Esophagus squamous epithelium (tissue), 5 donors: ENCODE measurements at places on chromosomes 5 and 9. TPM values are rescaled to one million over a fixed set of nuclear protein-coding genes. Genes with fewer than 3 reads are reported as not detected.

The C5orf46 gene
- total RNA-seq, result not detected

The BHMT2 gene
- total RNA-seq, result 3.4 TPM

The FBP2 gene
- not detected for total RNA-seq

The NR5A1 gene
- total RNA-seq, result not detected

The FAM200C gene
- total RNA-seq, result 0.87 TPM

The PRLR gene
- total RNA-seq, result 2.7 TPM

The TLX3 gene
- total RNA-seq, result not detected

The TTC23L gene
- not detected for total RNA-seq

- no peak overlapping the region for H3K4me3 ChIP-seq
- no peak for DNase-seq
- H3K27me3 ChIP-seq, result no peaks in the 10 kb centered on the region
- H3K4me1 ChIP-seq, result peaks cover 46% of the 10 kb centered on the region
These were observed 37.5 kb downstream of the NEK6 start for GRCh38 chr9:124295159-124295794.

GRCh38 chr5:96146675-96147074, 185.0 kb upstream of the ELL2 start:
- H3K36me3 ChIP-seq, result no peaks in the 10 kb centered on the region
- no peak overlapping the region for H3K27ac ChIP-seq
- DNase-seq, result no peak
- no peaks in the 10 kb centered on the region for H3K27me3 ChIP-seq
- peaks cover 8% of the 10 kb centered on the region for H3K4me1 ChIP-seq
- no peak overlapping the region for H3K4me3 ChIP-seq

- no peaks in the 10 kb centered on the region for H3K4me1 ChIP-seq
- H3K36me3 ChIP-seq, result no peaks in the 10 kb centered on the region
- no peak overlapping the region for H3K27ac ChIP-seq
- no peak overlapping the region for H3K4me3 ChIP-seq
These were observed 672.3 kb upstream of the RGMB start for GRCh38 chr5:98101131-98101530.

DNA sequence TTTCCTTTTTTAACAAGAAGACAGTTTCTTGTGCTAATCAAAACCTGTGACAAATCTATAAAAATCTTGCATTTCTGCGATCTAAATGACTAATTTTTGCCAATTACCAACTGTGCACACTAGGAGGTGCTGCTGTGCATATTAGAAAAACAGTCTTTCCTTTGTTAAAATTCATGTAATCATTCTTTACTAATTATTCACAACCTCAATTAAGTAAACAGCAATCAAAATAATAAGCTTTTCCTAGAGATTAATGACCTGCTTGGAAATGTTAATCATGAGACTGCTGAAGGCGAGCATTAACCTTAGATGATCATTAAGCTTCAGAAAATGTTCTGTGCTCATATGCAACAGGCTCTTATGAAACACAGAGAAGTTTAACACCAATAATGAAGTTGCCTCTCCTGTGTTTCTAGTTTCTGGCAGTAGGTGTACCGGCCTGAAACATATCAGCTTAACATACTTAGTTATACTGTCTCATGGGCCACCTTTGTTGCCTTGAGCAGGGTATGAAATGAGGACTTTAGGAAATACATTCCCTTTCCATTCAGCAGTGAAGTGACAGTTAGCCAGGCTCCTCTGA, 17.7 kb downstream of the RFESD start:
- H3K4me1 ChIP-seq, result no peaks in the 10 kb centered on the region
- H3K4me3 ChIP-seq, result no peak overlapping the region
- no peaks in the 10 kb centered on the region for H3K36me3 ChIP-seq
- H3K27ac ChIP-seq, result no peak overlapping the region
- no peaks in the 10 kb centered on the region for H3K27me3 ChIP-seq

- no peak overlapping the region for H3K27ac ChIP-seq
- H3K27me3 ChIP-seq, result no peaks in the 10 kb centered on the region
- no peak for DNase-seq
- no peak overlapping the region for H3K4me3 ChIP-seq
- H3K4me1 ChIP-seq, result no peaks in the 10 kb centered on the region
These were observed 9.9 kb upstream of the FBP2 start for GRCh38 chr9:94603259-94604160.

- DNase-seq, result no peak
- no peaks in the 10 kb centered on the region for H3K27me3 ChIP-seq
- no peaks in the 10 kb centered on the region for H3K36me3 ChIP-seq
- no peak overlapping the region for H3K4me3 ChIP-seq
These were observed 132.7 kb downstream of the PAPPA start for GRCh38 chr9:116286297-116286696.

DNA sequence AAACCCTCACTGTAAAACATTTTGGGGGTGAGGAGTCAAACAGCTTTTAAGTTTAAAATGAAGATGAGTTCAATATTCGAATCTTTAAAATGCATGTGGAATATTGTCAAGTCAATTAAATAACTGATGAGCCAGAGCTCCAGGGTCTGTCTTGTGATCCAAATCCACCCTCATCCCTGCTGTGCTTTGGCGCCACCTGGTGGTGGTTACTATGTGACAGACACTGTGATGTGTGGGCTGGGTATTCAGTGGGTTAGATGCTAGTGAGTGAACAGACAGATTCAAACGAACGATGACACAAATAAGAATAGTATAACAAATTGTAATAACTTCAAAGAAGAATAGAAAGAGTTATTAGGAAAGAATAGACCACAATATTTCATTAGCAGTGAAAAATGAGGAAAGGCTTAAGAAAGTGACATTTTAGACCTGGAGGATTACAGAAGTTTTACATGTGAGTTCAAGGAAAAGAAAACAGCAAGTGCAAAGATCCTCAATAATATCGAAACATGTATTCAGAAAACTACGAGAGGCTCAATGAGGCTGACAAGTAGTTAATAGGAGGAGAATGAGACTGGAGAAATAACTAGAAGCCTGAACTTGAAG, 51.4 kb upstream of the CHSY3 start:
- no peaks in the 10 kb centered on the region for H3K36me3 ChIP-seq
- no peaks in the 10 kb centered on the region for H3K4me1 ChIP-seq
- DNase-seq, result peak; percentile 0
- no peak overlapping the region for H3K4me3 ChIP-seq
- H3K27ac ChIP-seq, result no peak overlapping the region

GRCh38 chr5:180098991-180099732, 27.6 kb upstream of the RNF130 start:
- H3K27me3 ChIP-seq, result no peaks in the 10 kb centered on the region
- H3K36me3 ChIP-seq, result no peaks in the 10 kb centered on the region
- H3K4me1 ChIP-seq, result no peaks in the 10 kb centered on the region
- no peak overlapping the region for H3K4me3 ChIP-seq
- no peak overlapping the region for H3K27ac ChIP-seq

GRCh38 chr5:98679963-98680362, 93.5 kb upstream of the RGMB start:
- H3K36me3 ChIP-seq, result no peaks in the 10 kb centered on the region
- no peak overlapping the region for H3K4me3 ChIP-seq
- no peak overlapping the region for H3K27ac ChIP-seq
- no peaks in the 10 kb centered on the region for H3K27me3 ChIP-seq

- H3K27ac ChIP-seq, result no peak overlapping the region
- no peak for DNase-seq
- no peaks in the 10 kb centered on the region for H3K27me3 ChIP-seq
These were observed 147.6 kb downstream of the NR2F1-AS1 start for GRCh38 chr5:93433422-93433821.

GRCh38 chr9:8457816-8458215, 658.2 kb upstream of the DMAC1 start:
- no peak overlapping the region for H3K27ac ChIP-seq
- no peaks in the 10 kb centered on the region for H3K4me1 ChIP-seq
- no peak for DNase-seq
- no peaks in the 10 kb centered on the region for H3K27me3 ChIP-seq
- no peaks in the 10 kb centered on the region for H3K36me3 ChIP-seq
- H3K4me3 ChIP-seq, result no peak overlapping the region

DNA sequence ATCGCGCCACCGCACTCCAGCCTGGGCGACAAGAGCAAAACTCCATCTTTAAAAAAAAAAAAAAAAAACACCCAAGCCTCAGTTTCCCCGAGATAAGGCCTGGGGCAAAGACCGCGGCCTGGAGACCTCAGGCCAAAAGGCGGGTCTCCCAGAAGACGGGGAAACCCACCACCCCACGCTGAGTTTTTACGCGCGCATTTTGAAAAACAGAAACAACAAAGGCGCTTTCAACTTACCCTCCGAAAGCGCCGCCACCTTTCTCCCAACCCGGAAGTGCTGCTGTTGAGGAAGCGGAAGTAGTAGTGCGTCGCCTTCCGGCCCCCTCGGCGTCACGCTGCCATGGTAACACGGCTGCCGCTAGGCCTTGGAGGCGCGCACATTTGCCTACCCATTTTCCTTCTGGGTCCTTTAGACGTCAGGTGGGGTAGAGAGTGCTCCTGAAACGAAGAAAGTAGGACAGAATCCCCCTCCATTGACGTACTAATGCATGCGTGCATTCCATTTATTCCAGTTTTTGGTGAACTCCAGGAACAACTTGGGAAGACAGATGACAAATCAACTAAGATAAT, at the start of gene TTF1:
TTF1 (minus strand) TSS at position 287 of the 569 bp plus-strand sequence. CDS start 4,019 bp downstream, outside the sequence.
- peak; percentile 76 for DNase-seq
- peak within 1 kb of the TSS; percentile 72 for H3K4me3 ChIP-seq
- H3K36me3 ChIP-seq, result no peaks in the 10 kb centered on the region
- H3K27me3 ChIP-seq, result peaks cover 2% of the 10 kb centered on the region

DNA sequence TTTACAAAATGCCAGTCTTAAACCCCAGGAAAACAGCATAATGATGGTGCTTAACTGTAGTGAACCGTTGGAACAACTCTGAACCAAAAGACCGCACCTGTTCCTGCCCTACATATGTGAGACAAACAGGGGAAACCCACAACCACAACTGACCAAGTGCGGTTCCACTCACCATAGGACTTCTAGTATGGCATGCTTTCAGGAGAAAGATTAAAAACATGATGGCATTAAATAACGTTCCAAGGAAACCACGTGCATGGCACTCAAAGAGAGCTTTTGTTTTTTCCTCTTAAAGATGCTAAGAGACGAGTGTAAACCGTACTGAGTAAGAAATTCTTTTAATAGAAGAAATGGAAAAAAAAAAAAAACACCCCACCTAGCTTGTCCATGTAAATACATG, 119.8 kb downstream of the SSBP2 start:
- no peak for DNase-seq
- no peak overlapping the region for H3K4me3 ChIP-seq
- H3K4me1 ChIP-seq, result peaks cover 5% of the 10 kb centered on the region
- no peak overlapping the region for H3K27ac ChIP-seq
- peaks cover 42% of the 10 kb centered on the region for H3K36me3 ChIP-seq
- H3K27me3 ChIP-seq, result no peaks in the 10 kb centered on the region

- H3K27ac ChIP-seq, result no peak overlapping the region
- DNase-seq, result no peak
- H3K36me3 ChIP-seq, result no peaks in the 10 kb centered on the region
- H3K4me3 ChIP-seq, result no peak overlapping the region
- H3K4me1 ChIP-seq, result no peaks in the 10 kb centered on the region
These were observed 15.2 kb upstream of the SNCAIP start for GRCh38 chr5:122296871-122297270.

- no peak overlapping the region for H3K4me3 ChIP-seq
- peaks cover 30% of the 10 kb centered on the region for H3K4me1 ChIP-seq
- DNase-seq, result no peak
- peaks cover 25% of the 10 kb centered on the region for H3K36me3 ChIP-seq
- no peaks in the 10 kb centered on the region for H3K27me3 ChIP-seq
- H3K27ac ChIP-seq, result peak overlapping the region; percentile 27
These were observed 38.6 kb downstream of the RANBP6 start for GRCh38 chr9:5976674-5977397.

DNA sequence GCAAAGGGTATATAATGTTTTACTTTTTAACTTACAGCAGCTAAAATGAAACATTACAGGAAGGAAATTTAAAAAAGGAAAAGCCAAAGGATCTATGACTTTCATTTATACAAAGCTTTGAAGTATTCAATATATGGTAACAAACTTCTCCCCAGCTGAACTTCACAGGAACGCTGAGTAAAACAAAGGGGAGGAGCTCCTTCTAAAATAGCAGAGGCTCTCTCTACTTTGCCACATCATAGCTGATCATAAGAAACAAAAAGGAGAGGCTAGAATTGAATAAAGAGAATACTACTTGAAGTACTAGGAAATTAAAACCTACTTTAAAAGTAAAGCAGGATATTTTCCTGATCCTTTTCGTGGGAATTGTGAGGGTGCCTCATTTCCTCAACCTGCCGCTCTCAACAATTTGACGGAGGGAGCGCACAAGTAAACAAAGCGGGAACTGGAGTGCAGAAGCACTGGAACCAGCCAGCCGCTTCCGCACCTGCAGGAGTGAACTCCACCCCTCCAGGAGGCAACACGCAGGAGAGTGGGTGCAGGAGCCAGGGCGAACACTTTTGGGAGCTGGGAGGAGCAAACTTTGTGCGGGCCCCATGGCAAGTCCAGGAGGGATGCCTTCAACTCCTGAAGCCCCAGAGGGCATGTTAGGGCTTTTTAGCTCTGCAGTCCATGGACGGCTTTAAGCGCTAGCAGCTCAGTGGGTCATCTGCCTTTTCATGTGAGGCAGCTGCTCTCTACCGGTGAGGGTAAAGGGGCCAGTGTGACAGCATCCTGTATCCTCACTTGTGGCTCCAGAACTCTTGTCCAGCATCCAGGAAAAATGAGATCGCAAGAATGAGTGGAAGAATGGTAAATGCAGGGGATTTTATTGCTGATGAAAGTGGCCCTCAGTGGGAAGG, 757.4 kb downstream of the PTPRD start:
- no peak for DNase-seq
- no peaks in the 10 kb centered on the region for H3K27me3 ChIP-seq
- no peak overlapping the region for H3K27ac ChIP-seq
- H3K4me1 ChIP-seq, result no peaks in the 10 kb centered on the region
- H3K36me3 ChIP-seq, result no peaks in the 10 kb centered on the region
- H3K4me3 ChIP-seq, result no peak overlapping the region

DNA sequence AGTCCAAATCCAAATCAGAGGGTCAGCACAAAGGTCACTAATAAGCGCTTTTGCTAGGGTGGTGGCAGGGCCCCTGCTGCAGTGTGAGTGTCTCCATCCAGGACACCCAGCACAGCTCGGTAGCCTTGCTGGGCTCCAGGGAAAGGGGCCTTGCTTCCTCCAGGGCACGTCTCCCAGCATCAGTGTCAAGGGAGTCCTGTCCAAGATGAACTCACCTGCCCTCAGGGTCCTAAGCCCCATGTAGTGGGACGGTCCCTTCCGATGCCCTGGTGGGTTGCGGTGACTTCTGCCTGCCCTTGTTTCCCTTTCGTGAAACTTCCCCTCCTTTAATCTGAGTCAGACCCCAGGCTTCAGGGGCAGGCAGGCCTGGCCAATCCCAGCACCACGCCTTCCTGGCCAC, 101.7 kb downstream of the ZNF354C start:
- H3K36me3 ChIP-seq, result no peaks in the 10 kb centered on the region
- no peaks in the 10 kb centered on the region for H3K4me1 ChIP-seq
- no peak for DNase-seq
- H3K27me3 ChIP-seq, result no peaks in the 10 kb centered on the region
- H3K4me3 ChIP-seq, result no peak overlapping the region

DNA sequence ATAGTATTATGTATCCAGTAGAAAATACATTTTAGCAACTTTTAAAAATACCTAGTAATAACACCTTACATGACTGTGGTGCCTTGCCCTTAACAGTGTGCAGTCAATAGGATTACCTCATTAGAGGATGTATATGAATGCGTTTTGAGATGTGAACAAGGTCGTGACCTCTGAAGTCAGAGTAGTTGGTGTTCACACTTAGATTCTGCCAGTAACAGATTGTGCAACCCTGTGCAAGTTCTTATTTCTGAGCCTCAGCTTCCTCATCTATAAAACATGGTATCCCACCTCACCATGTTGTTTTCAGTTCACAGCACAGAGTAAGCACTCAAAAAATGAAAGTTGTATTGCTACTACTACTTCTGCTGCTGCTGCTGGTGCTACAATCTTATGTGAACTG, 347.3 kb downstream of the KDM4C start:
- DNase-seq, result no peak
- H3K4me1 ChIP-seq, result peaks cover 9% of the 10 kb centered on the region
- H3K36me3 ChIP-seq, result peaks cover 6% of the 10 kb centered on the region
- H3K4me3 ChIP-seq, result no peak overlapping the region
- H3K27me3 ChIP-seq, result no peaks in the 10 kb centered on the region
- no peak overlapping the region for H3K27ac ChIP-seq
